Fibroblast of skin of abdomen (primary cell): ENCODE measurements at places on chromosomes 4 and X.

- no peak for DNase-seq
These were observed 145.4 kb downstream of the REELD1 start for GRCh38 chr4:146359771-146360170.

DNA sequence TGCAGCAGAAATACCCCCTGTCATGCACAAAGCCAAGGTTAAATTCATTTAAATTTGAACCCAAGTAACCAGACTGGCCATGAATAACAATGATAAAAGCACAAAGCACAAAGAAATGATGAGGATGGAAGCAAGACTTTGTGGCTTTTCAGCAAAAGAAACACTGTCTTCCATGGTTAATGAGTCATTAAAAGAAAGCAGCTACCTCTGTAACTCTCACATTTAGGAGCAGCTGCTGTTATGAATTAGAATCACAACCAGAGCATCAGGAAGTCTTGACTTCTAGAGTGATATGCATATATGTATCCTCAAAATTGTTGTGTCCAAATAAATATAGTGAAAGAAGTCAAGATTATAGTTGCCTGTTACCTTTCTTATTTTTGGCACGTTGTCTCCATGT, 70.7 kb upstream of the RPS6KA6 start:
- no peak for DNase-seq

DNA sequence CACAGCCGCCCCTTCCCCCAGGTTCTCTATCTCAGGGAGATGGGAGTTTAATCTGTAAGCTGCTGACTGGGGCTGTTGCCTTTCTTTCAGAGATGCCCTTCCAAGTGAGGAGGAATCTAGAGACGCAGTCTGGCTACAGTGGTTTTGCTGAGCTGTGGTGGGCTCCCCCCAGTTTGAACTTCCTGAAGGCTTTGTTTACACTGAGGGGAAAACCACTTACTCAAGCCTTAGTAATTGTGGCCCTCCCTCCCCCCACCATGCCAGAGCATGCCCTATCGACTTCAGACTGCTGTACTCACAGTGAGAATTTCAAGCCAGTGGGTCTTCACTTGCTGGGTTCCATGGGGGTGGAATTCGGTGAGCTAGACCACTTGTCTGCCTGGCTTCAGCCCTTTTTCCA, 131.3 kb downstream of the FAAH2 start:
- no peak for DNase-seq

DNA sequence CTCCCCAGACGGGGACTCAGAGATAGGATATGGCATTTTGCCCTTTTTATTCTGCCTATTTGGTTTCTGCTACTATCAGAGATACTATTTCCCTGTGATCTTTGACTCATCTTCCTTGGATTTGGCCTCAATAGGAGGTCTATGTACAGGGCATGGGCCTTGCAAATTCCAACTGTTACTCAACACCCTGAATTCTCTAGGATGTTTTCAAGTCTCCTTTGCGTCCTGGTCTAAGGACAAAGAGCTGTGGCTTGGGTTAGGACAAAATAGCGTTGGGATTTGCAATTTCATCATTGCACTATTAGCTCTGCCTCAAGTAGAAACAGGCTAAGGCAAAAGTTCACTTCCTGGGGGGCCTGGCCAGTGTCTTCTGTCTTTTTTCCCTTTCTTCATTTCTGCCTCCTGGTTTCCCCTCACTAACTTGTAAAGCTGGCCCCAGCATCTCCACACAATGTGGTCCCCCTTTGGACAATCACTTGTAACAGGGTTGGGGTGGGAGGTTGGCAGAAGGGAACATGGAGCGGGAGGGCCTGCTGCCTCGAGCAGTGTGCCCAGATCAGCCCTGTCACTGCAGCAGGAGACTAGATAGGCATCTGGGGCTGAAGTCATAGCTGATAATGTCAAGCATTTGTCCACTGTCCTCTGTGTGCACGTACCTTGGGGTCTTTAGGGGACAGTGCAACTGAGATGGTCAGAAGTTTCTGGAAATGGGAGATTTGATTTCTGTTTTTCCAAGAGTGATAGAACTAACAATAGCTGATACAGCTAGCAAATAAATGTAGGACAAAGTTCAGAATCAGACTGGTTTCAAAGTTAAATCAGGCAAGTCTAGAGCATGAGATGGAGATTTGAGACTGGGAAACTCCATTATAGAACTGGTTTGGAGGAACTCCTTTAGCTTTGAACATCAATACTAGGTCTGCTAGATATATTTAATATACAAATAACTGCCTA, 25.8 kb upstream of the STBD1 start:
- no peak for DNase-seq

GRCh38 chr4:84914686-84915395, 51.6 kb downstream of the WDFY3 start:
- DNase-seq = no peak

DNA sequence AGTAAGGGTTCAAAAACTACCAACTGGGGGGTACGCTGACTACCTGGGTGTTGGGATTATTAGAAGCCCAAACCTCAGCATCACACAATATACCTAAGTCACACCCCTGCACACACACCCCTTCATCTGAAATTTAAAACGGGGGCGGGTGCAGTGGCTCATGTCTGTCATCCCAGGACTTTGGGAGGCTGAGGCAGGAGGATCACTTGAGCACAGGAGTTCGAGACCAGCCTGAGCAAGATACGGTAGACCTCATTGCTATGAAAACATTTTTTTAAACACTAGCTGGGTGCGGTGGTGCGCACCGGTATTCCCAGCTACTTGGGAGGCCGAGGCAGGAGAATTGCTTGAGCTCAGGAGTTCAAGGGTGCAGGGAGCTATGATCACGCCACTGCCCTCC, 331.0 kb downstream of the ASMT start:
- no peak for DNase-seq

- DNase-seq = no peak
These were observed 55.6 kb downstream of the PRPS1 start for GRCh38 chrX:107683931-107684330.

- no peak for DNase-seq
These were observed 70.4 kb upstream of the SLC7A11 start for GRCh38 chr4:138312536-138312911.

- no peak for DNase-seq
These were observed 195.9 kb downstream of the CHM start for GRCh38 chrX:85851418-85851817.

GRCh38 chr4:106512706-106513105, 144.1 kb upstream of the GIMD1 start:
- no peak for DNase-seq

- DNase-seq = no peak
These were observed 341.4 kb downstream of the PACRGL start for GRCh38 chr4:21041708-21042107.

DNA sequence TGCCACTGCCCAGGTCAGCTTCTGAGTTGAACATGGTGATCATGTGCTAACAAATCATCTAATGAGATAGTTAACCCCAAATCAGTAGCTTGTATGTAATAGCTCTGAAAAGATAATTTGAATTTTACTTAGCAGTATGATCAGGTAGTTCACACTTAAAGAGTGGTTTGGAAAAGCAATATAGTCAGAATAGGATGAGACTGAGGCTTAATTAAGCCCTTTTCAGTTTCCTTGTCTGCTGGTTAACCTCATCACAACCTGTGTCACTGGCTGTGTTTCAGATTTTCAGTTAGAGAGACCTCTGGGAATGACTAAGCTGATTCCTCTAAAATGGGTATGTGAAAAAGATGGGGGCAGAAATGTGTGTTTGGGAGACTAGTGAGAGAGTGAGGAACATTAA, 38.1 kb downstream of the GPR174 start:
- no peak for DNase-seq

DNA sequence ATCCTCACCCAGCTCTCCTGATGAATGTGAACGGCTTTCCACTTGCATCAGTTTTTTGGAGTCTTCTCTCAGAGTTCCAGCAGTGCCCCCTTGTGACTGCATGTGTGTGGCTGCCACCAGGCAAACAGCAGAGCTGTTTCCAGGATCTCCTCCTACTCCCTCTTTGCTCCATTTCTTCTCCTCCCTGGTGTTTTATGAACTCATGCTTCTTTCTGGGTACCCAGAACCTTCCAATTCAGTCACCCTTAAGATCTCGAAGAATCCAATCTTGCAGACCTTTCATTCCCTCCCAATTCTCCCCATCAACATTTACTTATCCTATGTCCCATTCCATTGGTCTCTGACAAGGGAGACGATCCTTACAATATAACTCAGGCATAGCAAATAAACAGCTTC, 6.8 kb upstream of the TCEANC start:
- peak; percentile 69 for DNase-seq

DNA sequence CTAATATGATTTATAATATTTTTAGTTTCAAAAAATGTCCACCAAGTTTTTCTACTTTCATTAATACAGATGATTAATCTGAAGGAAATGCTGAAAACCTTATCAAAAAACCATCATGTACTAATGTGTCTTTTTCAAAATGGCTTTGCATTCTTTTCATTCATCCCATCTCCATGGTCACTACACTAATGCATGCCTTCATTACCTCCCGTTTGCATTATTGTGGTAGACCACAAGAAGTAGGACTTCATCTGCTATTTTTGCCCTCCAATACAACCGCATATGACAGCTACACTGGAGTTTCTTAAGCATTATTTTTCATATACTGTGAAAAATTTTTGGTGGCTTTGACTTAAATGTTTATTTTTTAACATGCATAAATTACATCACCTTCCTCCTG, 37.9 kb upstream of the FSTL5 start:
- peak; percentile 44 for DNase-seq

DNA sequence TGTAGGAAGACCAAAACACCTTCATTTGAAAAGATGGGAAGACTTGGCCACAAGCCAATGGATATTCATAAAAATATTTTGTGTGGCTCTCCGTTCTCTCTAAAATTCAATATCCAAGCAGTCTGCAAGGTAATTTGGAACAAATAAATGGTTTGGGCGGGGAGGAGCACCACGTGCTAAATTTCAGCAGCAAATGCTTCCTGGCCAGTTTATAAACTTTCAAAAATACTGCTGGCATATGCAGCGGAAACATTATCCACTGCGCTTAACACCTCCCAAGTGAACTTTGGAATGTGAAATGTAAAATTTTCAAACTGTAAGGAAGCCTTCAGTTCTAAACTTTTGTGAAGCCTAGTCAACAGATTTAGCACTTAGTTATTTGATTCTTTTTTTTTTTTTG, 191.0 kb downstream of the NSUN7 start:
- no peak for DNase-seq

GRCh38 chr4:154616287-154616686, 3.8 kb upstream of the FGG start:
- no peak for DNase-seq

DNA sequence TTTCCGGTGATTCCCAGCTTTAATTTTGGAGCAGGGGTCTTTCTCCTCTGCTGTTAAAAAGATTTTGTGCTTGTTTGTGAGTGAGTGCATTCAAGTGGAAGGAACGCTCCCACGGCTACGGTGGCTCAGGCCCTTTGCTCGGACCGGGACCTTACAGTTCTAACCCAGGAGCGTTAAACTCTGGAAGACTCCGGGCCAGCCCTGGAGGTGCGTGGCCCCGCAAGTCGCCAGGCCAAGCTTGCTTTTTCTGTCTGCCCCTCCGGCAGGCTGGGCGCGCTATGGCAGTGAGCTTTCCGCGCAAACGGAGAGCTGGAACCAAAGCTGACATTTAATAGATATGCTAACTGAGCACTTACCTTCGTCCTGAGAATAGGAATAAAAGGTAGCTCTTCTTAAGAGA, 18.3 kb upstream of the PITX2 start:
- no peak for DNase-seq
